ENCODE measurements at places on chromosomes 5 and 9. TPM values are rescaled to one million over a fixed set of nuclear protein-coding genes. Genes with fewer than 3 reads are reported as not detected.
A peak's percentile ranks its signal among the peaks of the same experiment; 100 is the strongest.

GRCh38 chr5:54571462-54571861 lies 53.9 kb downstream of the SNX18 start:
- DNase-seq, result no peak

- peak; percentile 81 for DNase-seq
Measured at GRCh38 chr5:14097998-14098471, 45.1 kb upstream of the TRIO start.

- DNase-seq, result no peak
Measured at GRCh38 chr5:137136991-137137632, 362.0 kb downstream of the SPOCK1 start.

- no peak for DNase-seq
Measured at GRCh38 chr5:156258934-156259333, 68.0 kb upstream of the SGCD start.

DNA sequence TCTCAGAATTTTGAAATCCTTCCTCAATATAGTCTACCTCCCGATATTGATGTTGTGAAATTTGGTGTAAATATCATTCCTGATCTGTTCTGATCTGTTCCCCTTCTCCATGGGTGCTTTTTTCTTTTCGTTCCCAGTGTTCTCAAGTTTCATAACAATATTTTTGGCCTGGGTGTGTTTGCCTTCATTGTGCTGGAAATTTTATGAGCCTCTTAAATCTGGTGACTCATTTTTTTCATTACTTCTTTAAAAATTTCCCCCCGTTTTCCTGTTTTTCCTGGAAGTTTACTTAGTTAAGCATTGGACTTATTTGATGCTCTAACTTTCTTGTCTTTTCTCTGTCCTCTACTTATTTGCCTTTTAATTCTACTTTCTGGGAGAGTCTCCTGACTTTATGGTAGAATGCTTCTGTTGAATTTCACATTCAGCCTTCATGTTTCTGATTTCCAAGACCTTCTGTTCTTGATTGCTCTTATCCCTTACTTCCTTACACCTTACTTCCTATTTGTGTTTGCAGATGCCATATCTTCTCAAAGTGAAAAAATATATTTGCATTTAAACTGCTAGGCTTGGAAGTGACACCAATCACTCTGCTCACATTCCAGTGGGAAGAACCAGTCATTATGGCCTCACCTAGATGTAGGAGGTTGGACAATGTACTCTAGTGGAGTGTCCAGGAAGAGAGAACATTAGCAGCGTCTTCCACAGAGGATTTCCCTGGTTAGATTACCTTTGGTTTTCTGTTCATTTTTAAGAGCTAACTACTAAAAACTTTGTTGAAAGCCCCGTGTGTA lies 441.9 kb downstream of the ARHGEF28 start:
- peak; percentile 84 for DNase-seq

Gene PTGDS
- total RNA-seq, result not detected

Gene SH3GL2
- 2.9 TPM for total RNA-seq

Gene TAF11L5
- not detected for total RNA-seq

All from PC-3 (cell line).